SHP77 treated with DMSO at 0.1 percent for 48 hours (cell line): ENCODE measurements at places on chromosomes 7 and 10.

- DNase-seq = no peak
Measured at GRCh38 chr10:59240582-59241183, 64.2 kb downstream of the PHYHIPL start.

DNA sequence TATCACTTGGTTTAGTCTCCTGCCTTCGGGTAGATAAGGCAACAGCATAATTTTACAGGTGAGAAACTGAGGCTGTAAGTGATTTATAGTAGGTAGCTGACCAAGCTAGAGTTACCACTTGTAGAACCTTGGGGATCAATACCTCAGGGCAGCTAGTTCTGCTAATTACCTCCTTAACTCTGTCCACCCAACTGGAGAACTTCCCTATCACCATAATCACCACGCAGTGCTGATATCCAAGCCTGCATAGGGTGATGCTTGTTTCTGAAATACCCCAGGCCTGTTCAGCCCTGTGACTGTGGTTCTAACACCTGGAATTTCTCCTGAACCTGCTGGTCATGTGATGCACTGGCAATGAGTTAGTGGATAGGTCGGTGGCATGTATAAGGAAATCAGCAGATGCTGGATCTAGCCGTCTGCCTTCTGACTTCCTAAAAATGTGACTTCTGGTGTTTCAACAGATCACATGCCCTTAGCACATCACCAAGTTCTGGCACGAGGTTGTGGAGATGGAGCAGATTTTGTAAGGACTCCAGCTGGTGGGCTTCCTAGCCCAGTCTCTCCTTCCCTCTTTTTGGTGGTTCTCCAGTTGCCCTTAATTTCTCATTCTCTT lies 15.3 kb downstream of the PLAU start:
- no peak for DNase-seq

- no peak for DNase-seq
Measured at GRCh38 chr10:133258818-133259601, 17.7 kb downstream of the ADAM8 start.

DNA sequence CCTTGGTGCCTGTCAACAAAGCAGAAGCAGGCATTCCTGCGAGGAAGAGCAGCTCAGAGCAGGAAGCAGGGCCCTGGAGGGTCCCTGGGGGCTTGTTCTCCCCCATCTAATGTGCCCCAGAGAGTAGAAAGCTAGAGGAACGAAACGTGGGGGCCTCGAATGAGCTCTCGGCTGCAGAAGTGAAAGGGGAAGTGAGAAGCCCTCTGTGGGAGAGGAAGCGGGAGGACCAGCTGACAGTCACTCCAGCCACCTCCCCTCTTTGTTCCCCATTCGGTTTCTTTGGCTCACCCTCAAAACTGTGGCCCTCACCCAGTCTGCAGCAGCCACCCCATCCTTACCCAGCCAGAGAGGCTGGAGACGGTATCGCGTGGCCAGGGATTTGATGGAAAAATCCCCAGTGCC lies 25.0 kb downstream of the C10orf105 start:
- no peak for DNase-seq

GRCh38 chr10:80477813-80478212 lies 23.7 kb downstream of the TSPAN14 start:
- DNase-seq = no peak

DNA sequence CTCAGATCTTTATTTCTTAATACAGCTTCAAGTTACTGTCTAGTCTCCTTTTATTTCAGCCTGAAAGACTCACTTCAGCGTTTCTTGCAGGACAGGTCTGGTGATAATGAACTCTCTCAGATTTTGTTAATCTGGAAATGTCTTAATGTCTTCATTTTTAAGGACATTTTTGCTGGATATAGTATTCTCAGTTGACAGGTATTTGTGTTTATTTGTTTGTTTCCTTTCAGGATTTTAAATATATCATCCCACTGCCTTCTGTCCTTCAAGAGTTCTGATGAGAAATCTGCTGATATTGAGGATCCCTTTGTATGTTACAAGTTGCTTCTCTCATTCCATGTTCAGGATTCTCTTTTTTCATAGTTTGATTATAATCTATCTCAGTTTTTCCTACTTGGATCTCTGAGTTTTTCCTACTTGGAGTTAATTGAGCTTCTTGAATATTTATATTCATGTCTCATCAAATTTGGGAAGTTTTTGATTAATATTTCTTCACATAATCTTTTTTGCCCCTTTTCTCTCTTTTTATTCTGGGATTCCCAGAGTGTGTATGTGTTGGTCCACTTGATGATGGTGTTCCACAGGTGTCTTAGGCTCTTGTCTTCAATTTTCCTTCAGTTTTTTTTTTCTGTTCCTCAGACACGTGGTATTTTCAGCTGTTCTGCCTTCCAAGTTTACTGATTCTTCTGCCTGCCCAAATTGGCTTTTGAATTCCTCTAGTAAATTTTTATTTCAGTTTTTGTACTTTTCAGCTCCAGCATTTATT lies 49.9 kb downstream of the PTEN start:
- no peak for DNase-seq

- DNase-seq = no peak
Measured at GRCh38 chr10:124429576-124429975, 10.9 kb upstream of the OAT start.

GRCh38 chr10:21720090-21720489 lies 186.1 kb downstream of the MLLT10 start:
- no peak for DNase-seq

DNA sequence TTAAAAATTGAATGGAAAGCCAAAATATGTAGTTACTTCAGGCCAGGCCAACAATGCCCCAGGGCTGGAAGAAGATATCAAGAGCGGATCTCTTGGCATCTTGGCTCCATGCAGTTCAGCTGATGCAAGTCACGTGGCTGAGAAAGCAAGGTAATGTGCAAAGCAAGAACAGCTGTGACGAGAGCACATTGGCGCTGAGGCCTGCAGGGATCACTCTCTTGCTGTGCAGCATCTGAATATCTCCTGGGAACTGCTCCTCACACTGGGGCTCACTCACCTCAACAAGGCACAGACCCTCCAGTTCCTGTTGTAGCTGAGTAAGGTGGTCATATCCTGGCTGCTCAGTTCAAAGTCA lies 14.0 kb downstream of the AKR1B1 start:
- DNase-seq = no peak

GRCh38 chr7:16721541-16721940 lies 32.0 kb upstream of the TSPAN13 start:
- no peak for DNase-seq

- DNase-seq = no peak
Measured at GRCh38 chr10:49593564-49593875, 16.6 kb upstream of the SLC18A3 start.
